ENCODE measurements at places on chromosomes 11 and 22.

GRCh38 chr11:46437122-46437689 lies 45.6 kb upstream of the CHRM4 start:
- no peak for DNase-seq

DNA sequence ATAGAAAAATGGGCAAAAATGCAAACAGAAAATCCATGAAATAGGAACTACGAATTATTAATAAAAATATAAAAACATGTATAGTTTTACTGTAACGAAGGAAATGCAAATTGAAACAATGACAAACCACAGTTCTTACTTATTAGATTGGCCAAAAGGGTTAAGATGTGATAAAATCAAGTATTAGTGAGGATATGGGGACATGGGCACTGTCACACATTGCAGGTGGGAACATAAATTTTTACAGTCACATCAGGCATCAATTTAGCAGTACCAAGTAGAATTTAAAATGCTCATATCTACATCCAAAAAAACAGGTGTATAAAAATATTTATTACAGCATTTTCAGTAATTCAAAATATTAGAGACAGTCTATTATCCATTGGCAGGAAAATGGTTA lies 353.2 kb upstream of the API5 start:
- no peak for DNase-seq

GRCh38 chr11:65742353-65742752 lies 21.8 kb upstream of the RNASEH2C start:
- no peak for DNase-seq

DNA sequence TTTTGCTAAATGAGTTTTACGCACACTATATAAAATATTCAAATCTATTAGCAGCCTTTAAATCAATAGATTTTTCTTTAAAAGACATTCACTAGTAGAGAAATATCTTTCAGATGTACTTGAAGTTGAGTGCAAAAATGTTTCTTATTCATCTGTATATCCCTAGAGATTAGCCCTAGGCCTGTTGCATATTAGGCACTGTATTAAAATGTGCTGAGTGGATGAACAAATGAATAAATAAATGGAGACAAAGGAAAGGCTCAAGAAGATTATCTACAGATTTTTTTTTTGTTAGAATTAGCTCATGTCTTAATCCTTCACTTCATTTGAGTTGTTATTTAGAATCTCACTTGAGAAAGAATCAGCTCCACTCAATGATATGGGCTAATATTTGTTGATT lies 12.0 kb upstream of the MMP13 start:
- no peak for DNase-seq

DNA sequence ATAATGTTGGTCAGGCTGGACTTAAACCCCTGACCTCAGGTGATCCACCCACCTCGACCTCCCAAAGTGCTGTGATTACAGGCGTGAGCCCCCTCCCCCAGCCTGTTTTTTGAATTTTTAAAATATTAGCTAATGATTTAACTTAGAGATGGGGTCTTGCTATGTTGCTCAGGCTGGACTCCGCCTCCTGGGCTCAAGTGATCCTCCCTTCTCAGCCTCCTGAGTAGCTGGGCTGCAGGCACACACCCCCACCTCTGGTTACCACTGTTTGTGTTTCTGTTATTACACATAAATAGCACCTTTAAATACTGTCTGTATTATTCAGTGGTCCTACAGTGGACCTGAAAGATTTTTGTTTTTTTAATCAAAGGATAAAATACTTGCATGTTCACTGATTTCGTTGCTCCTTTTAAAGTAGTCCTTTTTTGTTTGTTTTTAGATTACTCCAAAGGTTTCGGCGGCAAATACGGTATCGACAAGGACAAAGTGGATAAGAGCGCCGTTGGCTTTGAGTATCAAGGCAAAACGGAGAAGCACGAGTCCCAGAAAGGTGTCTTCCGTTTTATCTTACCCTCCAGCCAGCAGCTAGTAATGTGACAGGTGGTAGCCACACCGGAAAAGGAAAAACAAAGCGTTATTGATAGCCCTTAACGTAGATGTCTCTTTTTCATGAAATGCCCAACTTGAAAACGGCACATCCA lies 21.1 kb downstream of the CTTN start:
- DNase-seq: no peak

- no peak for DNase-seq
Observed at GRCh38 chr11:133945087-133945974, 11.4 kb downstream of the IGSF9B start.

- peak; percentile 47 for DNase-seq
Observed at GRCh38 chr11:73350908-73351636, 25.1 kb upstream of the RELT start.

GRCh38 chr11:65311170-65311678 lies 3.4 kb upstream of the CDC42EP2 start:
- no peak for DNase-seq

DNA sequence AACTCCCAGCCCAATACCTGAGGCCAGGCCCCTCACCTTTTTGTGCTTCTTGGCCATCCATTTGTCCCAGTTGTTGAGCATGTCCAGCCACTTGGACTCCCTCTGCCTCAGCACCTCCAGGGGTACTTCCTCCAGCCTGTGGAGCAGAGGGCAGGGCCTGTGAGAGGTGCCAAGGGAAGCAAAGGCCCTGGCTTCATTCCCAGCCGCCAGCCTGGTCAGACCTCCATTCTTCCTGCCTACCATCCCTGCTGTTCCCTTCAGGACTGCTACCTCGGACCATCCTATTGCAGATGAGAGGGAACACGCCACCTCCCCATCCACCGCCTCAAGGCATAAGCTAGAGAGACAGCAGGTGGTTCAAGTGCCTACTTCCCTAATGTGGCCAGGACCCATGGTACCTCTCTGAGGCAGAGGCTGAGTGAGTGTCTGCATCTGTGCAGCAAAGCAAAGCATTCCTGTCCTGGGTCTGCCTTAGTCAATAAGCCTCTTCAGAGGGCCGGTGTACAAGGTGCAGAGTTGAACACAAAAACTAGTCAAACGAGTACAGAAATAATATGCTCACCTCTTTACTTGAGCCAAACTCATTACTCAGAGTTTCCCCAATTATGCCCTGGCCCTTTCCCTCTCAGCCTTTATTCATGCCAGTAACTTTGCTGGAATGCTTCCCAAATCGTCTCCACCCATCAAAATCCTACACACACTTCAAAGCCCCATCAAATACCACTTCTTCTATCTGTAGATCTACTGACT lies 15.4 kb upstream of the CASTOR1 start:
- no peak for DNase-seq

DNA sequence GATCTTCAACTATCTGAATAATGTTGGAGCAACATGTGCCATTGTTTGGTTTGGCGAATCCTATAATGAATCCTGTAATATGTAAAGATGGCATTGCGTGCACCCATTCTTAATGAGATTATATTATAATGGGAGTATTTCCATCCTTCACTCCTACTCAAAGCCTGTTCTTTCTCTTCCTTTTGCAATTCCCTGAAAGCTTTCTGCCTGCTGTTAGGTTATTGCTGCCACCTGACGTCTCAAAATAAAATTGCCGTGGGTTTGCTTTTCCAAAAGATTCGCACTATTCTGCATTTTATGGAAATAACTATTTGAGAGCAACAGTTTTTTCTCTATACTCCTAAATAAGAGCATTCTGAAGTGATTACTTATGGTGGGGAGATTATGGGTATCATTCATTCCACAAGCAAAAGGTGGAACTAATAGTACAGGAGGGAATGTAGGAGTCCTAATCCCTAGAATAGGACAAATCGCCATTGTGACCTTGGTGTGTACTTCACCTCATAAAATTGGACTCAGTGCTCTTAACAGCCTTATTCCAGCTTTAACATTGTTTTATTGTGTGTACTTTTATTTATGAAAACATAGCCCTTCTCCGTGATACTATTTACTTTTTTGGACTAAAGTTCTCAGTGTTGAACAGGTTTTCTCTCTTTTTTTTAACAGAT lies 69.6 kb upstream of the ALKBH3 start:
- DNase-seq: no peak

DNA sequence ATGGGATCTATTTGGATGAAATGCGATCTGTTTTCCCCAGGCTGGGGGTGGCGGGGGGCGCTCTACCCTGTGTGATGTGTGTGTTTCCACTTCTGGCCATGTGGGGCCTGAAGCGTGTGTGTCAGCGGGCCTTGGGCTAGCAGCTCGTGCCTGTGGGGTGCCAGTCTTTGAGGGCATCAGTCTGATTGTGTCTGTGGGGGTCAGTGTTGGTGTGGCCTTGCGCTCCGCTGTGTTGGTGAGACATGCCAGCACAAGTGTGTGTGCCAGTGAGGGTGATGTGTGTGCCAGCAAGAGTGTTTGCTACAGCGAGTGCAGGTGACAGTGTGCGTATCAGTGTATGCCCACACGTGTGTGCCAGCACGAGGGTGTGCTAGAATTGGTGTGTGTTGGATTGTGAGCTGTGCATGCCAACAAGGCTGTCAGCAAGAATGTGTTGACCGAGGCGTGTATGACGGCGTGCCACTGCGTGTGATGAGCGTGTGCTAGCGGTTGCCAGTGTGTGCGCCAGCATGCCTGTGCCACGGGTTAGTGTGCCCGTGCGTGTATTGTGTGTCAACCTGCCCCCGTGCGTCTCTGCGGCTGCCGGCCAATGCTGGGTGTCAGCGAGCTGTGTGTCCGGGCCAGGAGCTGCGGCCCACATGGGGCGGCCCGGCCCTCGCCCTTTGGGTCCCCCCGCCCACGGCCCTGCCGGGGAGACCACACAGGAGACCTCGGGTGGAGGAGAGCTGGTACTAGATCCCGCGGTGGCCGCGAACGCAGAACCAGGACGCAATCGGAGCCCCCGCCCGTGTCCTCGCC lies 519 bp downstream of the ARRB1 start:
- DNase-seq: no peak

GRCh38 chr11:72454791-72455190 lies 20.5 kb upstream of the CLPB start:
- no peak for DNase-seq

DNA sequence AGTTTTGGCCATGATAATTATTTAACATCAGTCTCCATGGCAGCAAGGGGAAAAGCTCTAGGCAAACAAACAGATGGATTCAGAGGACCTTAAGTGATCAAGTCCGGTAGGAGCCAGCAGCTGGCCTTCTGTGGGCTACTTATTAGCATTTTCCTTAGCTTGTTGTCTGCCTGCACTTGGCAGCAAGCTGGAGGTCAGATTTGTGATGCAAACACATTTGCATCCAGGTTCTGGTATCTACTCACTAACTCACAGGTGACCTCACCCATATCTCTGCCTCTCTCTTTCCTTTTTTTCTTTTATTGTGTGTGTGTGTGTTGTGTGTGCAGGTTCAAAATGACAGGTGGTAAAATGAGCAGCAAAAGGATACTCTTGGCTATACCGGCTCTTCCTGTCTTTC lies 32.3 kb downstream of the ARHGAP42 start:
- no peak for DNase-seq

DNA sequence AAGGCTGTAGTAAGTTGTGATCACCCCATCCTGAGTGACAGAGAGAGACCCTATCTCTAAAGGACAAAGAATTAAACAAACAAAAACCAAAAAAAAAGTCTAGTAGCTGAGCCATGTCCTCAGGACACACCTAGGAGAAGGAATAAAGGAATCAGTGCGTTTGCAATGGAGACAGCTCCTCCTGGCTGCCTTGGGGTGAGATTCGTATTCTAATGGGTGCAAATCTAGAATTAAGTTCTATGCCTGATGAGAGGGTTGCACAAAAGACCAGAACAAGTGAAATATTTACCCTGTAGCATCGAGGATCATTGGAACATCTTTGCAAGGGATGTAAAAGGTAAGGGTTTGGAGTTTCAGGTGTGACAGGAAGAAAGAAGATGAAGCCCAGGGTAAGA lies 70.3 kb upstream of the BMAL1 start:
- DNase-seq: no peak

GRCh38 chr22:38863531-38864131 lies 8.4 kb downstream of the CBX6 start:
- DNase-seq: no peak

All from renal pelvis (tissue), 12 donors.